ENCODE measurements at places on chromosomes 13 and 19.

DNA sequence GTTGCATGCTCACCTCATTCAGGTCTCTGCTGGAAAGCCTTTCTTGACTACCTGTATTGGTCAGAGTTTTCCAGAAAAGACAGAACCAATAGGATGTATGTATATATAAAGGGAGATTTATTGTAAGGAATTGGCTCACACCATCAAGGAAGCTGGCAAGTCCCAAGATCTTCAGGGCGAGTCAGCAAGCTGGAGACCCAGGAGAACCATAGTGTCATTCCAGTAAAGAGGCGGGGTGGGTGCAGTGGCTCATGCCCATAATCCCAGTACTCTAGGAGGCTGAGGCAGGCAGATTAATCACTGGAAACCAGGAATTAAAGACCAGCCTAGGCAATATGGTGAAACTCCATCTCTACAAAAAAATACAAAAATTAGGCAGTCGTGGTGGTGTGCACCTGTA lies 30.4 kb upstream of the FARP1 start:
- no peak for DNase-seq

- no peak for DNase-seq
These were observed 57.8 kb downstream of the ZC3H13 start for GRCh38 chr13:45994752-45995151.

DNA sequence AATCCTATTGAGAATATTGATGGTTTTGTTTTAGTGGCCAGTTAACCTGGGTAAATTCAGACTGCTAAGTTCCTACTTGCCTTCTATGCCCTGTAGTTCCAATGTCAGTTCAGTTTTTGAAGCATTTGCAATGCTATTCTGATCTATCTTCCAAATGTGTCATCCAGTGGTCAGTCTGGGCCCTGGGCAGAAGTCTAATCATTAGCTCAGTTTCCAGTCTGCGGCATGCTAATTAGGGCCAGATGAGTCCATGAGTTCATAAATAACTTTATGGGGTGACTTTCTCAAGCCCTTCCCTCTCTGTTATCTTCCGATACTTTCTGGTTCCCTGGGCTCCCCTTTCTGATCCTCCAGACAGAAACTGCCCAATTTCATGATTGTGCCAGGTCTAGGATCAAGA lies 32.7 kb downstream of the FAM187B start:
- no peak for DNase-seq

GRCh38 chr13:40974460-40975407 lies 44.4 kb downstream of the ELF1 start:
- peak; percentile 58 for DNase-seq

DNA sequence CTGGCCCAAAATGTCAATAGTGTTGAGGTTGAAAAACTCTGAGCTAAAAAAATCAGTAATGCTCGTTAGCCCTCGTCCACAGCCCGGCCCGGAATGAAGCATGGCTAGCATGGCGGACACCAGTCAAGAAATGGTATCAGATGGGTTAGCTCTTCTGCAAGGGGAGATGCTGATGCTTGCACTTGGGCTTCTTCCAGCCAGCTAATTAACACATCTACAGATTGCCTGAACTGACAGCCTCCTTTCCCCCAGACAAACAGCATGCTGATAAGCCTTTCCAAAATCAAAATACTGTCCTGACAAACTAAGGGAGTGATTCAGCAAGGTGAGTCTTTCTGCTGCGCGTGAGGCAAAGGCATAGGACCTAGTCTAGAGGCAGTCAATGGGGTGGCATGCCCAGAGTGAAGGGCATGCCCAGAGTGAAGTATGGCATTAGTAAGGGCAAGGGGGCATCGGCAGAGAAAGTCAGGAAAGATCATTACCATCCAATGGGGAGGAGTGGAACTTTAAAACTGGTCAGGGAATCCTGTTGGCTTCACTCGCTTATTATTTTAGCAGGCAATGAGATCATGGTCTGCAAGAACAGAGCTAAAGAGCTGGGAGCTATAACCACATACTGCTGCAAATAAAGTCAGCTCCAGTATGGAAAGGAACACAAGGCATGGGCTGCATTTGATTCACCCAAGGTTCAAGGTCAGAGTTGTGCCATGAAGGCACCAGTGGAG lies 30.2 kb upstream of the UBE2L5 start:
- no peak for DNase-seq

GRCh38 chr19:7763696-7764095 lies 653 bp downstream of the CLEC4M start:
- no peak for DNase-seq

GRCh38 chr13:35706721-35707120 lies 230.2 kb upstream of the MAB21L1 start:
- DNase-seq, result no peak

DNA sequence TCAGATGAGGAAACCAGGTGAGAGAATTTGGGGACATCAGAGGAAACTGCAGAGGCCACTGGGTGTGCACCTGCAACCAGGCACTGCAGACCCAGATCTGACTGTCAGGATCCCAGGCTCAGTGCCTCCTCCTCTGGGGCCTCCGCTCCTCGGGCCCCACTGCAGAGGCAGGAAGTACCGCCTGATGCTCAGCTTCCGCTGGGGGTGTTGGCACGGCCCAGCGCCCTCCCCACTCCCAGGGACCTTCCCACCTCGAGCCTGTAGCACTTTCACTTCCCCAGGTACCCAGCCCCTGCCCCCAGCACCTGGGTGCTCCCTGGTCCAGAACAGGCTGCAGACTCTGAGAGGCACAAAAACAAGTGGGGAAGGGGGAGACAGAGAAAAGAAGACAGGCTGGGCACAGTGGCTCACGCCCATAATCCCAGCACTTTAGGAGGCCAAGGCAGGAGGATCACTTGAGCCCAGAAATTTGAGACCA lies 1.4 kb upstream of the CD37 start:
- no peak for DNase-seq

DNA sequence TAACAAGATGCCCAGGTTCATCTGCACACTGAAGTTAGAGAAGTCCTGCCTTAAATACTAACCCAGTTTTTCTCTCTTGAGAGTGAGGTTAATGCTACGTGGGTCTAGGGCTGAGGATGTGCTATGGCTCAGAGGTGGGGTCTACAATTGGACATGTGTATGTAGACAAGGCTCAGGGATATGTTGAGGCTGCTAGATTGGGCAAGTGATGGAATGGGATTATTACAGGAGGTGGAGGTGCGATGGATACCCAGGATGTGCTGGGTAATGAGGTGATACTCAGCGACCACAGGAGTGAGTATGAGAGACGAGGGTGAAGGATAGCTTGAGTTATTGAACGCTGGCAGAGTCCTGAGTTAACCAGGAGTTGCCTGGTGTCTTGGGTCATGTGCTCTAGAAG lies 38.1 kb downstream of the PPP2R1A start:
- DNase-seq, result no peak

GRCh38 chr19:17910791-17911360 lies 21.9 kb upstream of the CCDC124 start:
- no peak for DNase-seq

- DNase-seq, result peak; percentile 73
These were observed 33.9 kb upstream of the CEACAM21 start for GRCh38 chr19:41541990-41542584.

GRCh38 chr19:3061182-3062161 lies 823 bp downstream of the TLE5 start:
- no peak for DNase-seq

DNA sequence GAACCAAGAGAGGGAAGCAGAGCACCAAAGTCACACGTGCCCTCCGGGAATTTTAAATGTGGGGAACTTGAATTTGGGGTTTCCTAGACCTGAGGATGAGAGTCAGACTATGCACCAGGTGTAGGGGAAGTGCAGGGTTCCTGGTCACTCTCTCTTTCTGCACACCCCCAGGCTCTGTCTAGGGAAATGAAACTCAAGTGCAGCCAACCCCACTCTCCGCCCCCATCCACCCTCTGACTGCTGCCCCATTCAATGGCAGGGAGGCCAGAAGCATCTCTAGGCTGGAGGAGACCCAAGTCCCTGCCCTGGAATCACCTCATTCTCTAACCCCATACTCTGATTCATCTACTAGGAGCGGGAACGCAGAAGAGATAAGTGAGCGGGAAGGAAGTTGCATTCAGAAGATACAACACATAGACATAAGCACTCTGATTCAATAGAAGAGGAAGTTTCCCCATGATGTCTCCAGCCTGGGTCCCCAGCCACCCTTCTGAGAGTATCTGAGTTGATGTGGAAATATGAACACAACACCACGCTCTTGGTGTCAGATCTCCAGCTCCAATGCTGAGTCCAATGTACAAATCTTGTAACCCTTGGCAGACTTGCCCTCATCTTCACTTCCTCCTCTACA lies 4.7 kb upstream of the SIGLEC14 start:
- no peak for DNase-seq

DNA sequence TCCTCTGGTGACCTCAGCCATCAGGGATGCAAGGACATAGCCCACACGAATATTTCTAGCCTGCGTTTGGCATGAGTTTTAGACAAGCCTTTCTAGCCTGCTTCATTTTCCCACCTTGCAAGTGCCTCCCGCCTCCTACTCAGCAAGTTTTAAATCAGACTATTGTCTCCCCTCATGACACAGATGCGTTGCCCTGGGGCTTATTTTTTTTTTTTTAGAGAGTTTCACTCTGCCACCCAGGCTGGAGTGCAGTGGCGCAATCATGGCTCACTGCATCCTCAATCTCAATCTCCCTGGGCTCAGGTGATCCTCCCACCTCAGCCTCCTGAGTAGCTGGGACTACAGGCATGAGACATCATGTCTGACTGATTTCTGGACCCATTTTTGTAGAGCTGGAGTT lies 14.6 kb downstream of the GJB2 start:
- no peak for DNase-seq

DNA sequence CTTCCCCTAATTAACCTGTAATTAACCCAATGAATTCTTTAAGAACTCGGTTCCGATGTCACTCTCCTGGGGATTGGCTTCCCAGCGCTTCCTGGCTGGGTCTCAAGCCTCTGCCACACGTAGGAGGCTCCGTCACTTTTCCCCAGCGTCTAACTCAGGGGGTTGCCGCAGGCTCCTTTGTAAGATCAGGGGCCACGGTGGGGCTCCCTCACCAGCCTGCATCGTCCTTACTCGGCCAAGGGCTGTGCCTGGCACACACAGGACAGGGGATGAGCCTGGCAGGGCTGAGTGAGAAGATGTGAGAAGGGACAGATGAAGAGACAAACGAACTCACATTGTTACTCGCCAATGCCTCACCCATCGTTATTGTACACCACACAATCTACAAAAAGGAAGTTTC lies 20.9 kb upstream of the ATP11A start:
- DNase-seq, result no peak

DNA sequence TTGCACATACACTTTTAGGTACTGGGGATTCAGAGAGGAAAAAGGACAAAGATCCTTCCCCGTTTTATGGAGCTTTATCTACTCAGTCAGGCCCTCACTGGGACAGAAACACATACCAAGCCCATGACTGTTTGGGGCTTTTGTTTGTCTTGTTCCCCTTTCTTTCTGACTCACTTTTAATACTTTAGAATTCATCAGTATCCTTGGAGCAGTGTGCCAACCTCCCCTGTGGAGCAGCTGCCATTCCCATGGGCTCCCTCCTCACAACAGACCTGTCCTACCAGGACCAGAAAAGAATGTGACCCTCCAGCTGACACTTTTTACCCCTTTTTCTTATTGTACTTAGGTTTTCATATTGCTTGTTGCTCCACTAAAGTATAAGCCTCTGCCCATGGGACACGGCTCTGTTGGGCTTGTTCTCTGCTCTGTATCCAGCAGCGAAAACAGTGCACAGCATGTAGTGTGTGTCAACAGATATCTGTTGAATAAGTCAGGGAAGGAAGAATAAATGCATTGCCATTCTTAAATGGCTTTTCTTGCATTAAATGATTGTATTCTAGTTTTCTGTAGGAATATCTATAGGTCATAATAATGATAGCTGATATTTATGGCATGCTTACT lies 431.1 kb downstream of the EFNB2 start:
- peak; percentile 54 for DNase-seq

GRCh38 chr19:36160821-36161596 lies 8.8 kb upstream of the COX7A1 start:
- DNase-seq, result no peak

DNA sequence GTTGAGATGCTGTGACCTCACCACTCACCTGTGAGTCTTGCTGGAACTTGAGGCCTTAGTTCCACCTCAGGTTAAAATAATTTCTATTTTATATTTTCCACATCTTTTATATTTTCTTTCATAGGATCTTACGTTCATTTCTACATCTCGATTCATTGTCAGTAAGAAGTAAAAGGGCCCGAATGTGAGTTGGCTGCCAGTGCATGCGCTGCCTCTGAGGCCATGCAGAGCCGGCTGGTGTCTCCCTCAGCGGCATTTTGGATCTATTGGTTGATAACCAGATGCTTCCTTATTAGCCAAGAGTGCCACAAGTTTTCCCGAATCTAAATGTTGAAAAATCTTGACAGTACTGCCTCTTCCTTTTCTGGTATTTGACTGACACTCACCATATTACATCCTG lies 347.3 kb downstream of the TEX29 start:
- DNase-seq, result no peak

GRCh38 chr19:45667620-45668341 lies at the start of gene GIPR:
Gene GIPR (plus strand): TSS chr19:45668221. CDS start chr19:45669521, 1,300 bp downstream.
- DNase-seq, result peak; percentile 86

- no peak for DNase-seq
These were observed 24.0 kb downstream of the STARD13 start for GRCh38 chr13:33261387-33262061.

DNA sequence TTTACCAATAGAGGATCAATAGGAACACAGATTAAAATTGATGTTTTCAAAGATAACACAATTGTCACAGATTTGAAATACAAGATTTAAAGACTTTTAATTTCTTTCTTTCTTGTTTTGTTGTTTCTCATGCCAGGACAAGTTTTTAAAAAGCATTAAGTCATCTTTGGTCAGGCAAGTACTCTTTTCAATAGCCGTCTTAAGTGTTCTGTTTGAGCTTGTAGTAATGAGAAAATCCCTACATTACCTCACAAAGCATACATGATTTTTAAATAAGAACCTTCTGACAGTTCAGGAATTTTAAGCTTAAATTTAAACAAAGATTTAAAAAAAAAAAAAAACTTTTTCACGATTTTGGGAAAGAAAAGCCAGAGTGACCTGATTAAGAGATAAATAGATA lies 216.3 kb upstream of the PRR20A start:
- DNase-seq, result no peak

- DNase-seq, result no peak
These were observed 624.0 kb upstream of the GPC6 start for GRCh38 chr13:92602560-92602959.
